CD4-positive, alpha-beta T cell treated with Interleukin-17A for 4 hours (primary cell): ENCODE measurements at places on chromosomes 3 and 15.

- DNase-seq: no peak
Observed at GRCh38 chr3:128996726-128997125, 2.9 kb upstream of the CFAP92 start.

DNA sequence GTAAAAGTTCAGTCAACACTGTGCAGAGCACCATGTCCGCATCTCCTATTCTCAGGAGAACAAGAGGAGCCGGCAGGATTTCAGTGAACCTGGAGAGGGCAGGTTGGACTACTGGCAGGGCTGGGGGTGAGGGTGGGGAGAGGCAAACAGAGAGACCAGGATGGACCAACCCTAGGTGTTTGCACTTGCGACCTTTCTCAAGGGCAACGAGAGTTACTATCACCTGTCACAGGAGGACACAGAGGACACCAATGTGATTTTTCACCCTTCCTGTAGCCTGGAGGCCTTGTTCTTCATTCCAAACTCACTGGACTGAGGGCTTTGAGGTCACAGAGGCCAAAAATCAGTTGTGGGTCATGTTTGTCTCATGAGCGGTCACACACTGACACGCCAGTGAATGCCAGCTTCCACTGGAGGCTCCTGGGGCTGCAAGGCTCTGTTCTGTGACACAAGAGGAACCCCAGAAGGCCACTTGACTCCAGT is 89.5 kb downstream of the CPN2 start:
- no peak for DNase-seq

GRCh38 chr15:81889485-81889881 is 156.3 kb downstream of the MEX3B start:
- no peak for DNase-seq

DNA sequence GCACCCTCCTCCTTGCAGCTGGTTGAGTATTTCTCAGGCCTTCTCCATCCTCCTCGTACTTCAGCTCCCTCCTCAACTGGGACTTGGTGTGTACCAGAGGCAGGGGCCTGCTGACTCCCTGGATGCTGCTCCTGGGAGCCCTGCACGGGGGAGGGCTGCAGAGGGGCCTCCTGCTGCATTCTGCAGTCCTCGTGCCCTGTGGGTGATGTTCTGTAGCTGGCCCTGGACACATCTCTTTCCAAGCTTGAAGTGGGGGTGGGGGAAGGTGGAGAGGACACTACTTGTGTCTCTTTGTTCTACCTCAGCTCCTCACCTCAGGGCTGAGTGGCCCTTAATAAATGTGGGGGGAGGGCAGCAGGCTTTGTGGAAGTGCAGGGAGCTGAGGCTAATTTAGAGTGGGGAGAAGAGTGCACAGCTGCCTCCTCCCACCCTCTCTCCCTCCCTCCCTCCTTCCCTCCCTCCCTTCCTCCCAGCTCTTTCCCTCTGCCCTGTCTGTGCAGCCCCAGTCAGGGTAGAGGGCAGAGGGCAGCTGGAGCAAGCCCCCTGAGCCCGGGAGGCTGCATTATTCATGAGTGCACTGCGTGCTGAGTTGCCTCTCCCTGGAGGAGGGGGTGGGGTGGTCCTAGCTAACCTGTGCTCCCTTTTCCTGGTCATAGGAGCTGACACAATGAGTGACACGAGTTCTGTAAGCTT is 3.7 kb upstream of the GRM2 start:
- DNase-seq: no peak

DNA sequence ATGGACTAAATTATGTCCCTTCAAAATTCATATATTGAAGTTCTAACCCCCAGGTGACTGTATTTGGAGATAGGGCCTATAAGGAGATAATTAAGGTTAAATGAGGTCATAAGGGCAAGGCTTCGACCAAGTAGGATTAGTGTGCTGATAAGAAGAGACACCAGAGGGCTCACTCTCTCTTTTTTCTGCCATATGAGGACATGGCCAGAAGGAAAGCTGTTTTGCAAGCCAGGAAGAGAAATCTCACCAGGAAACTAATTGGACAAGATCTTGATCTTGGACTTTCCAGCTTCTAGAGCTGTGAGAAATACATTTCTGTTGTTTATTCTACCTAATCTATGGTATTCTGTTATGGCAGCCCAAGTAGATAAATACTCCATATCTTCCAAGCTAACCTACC is 503.6 kb upstream of the NAALADL2 start:
- no peak for DNase-seq

DNA sequence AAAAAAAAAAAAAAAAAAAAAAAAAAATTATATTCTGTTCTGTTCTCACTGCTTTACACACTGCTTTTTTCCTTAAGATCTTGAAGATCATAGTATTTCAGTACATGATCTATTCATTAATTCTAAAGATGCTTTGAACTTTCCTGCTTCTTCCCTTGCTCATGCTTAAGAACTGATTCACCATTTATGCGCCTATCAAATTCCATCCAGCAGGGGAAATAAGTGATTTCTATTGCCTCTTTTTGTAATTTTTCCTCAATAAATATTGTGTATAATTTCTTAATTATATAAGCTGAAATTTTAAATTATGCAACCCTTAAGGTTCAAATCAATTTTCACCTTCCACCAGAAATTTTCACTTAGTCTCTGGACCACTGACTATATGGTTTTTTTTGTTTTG is 10.6 kb downstream of the DENND6A start:
- DNase-seq: no peak

DNA sequence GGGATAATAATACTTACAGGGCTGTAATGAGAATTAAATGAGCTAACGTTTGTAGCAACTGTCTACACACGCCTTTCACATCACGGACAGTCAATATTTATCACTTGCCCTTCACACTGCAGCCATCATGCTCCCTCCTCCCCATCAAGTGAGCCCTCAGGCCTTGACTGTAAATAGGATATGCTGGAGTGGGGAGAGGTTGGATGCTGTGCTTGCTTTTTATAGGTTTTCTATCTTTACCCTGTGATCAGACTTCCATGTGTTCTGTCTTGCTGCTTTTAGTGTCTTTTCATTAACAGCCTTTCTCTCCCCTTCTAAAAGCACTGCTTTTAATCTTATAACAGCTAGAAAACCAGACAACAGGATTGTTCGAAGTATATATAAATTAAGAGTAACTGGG is 12.8 kb upstream of the MAGEF1 start:
- no peak for DNase-seq

GRCh38 chr3:40523781-40524180 is 979 bp upstream of the ZNF621 start:
- no peak for DNase-seq

DNA sequence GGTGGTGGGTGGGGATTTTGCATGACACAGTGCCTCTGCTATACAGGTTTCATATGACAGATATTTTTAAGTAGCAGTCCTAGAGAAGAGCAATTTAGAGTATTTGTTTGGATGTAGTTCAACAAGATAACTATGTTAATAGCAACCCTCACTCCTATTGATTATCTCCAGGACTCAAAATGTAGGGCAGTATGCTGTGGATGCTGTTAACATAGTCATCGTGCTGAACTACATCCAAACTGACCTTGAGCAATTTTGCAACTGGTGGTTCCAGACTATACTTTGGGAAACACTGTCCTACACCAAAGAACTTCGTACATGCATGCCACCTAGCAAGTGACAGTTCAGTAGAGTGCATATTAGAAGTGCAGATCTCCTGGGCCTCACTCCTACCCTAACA is 117.6 kb downstream of the IL5RA start:
- no peak for DNase-seq

- DNase-seq: no peak
Observed at GRCh38 chr3:94050546-94050945, 12.2 kb downstream of the DHFR2 start.

- no peak for DNase-seq
Observed at GRCh38 chr15:62343397-62343796, 178.3 kb upstream of the C2CD4B start.

GRCh38 chr15:60382773-60383674 is 14.8 kb downstream of the ANXA2 start:
- DNase-seq: no peak

DNA sequence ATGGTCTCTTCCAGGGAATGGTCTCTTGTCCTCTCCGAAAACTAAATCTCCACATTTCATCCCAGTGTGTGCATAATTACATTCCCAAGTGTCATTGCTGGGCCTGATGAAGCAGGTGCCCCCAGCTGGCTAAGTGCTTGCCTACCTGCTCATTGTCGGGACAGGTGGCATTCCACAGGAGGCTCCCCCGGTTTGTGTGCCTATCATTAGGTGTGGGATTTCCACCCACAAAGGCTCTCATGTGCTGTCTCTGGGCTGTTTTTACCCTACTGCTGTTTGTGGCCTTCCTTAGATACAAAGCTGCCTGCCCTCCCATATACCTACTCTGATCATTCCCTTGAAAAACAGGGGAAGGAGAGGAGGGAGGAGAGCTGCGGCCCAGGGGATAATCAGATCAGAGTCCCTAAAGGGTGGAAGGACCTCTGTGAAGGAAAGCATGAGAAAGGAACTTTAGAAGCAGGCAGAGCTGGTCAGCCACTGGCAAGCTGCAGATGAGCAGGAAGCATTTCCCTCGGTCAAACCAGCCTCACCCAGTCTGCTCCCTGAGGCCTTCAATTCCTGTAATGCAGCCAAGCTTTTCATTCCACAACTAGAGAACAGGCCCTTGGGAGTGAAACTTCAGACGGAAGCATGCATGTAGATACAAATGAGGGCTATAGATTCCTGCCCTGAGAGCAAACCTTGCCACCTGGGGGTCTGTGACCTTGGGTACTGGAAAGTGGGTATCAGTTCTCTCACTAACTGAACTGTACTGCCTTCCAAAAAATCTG is 60.7 kb upstream of the HEG1 start:
- no peak for DNase-seq

- no peak for DNase-seq
Observed at GRCh38 chr3:30770387-30770786, 124.1 kb downstream of the GADL1 start.

DNA sequence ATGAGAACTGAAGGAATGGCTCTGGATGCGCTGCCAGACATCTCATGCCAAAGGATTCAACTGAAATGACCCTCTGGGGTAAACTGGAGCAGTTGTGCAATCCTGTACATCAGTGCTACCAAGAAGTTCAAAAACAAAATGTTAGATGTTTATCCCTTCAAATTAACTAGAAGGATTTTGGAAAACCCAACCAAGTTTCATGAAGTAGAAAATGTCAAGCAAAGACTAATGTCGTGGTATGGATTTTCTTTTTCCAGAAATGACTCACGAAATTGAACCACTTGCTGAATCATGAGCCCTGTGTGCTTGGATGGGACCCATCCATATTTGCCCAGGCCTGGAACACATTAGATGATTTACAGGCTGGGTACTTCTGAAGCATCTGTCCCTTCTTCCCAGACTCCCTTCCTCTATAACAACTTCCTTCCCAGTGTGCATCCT is 101.6 kb downstream of the LRTM1 start:
- no peak for DNase-seq
